ENCODE measurements at places on chromosomes 1 and 21.

- no peak for DNase-seq
Measured at GRCh38 chr1:21705303-21705980, 36.3 kb upstream of the RAP1GAP start.

DNA sequence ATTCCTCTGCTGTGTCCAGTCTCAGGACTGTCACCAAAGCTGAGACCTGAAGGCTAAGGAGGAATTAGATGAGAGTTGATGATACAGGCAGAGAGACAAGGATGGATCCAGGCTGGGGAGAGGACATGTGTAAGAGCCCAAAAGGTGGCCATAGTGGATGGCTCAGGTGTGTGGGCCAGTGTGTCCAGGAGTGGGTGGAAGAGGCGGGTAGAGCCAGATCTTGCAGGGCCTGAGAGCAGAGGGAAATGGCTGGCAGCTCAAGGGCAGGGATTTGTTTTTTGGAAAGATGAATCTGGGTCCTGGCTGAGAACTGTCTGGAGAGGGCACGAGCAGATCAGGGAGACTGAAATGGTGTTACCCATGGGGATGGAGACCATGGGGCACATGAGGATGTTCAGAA, 38.1 kb downstream of the AZIN2 start:
- DNase-seq: no peak

- DNase-seq: no peak
Measured at GRCh38 chr1:30880678-30881318, 27.8 kb downstream of the SDC3 start.

DNA sequence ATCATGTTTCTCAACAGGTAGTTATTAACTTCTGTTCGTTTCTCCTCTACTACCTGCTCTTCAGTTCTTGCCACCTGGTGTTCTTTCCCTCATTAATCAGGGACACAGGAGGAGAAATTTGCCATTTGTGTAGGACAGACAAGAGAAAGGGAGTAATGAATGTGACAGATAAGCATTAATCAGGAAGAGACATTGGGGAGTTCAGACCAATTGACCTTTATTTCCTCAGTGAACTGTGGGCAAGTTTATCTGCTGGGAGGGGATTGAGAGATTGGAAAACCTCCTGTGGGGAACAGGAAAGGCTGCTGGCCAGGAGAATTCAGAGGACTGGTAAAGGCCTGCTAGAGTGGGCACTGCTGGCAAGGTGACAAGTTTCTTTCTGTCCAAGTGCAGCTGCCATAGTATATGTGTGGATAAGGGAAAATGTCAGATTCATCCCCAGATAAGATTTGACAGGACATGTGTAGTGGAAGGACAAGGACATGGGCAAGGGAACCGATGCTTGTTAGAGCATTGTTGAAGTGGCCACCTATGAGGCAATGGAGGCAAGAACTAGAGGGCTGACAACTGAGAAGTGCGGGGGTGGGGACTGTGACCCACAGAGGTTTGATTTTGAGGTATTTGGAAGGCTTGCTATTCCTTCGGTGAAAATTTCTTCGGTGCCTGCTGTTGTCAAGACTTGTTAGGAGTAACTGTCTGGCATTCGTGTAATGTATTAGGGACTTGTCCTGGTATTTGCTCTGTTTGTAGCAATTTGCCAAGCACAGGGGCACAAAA, 12.6 kb downstream of the SZT2 start:
- no peak for DNase-seq

DNA sequence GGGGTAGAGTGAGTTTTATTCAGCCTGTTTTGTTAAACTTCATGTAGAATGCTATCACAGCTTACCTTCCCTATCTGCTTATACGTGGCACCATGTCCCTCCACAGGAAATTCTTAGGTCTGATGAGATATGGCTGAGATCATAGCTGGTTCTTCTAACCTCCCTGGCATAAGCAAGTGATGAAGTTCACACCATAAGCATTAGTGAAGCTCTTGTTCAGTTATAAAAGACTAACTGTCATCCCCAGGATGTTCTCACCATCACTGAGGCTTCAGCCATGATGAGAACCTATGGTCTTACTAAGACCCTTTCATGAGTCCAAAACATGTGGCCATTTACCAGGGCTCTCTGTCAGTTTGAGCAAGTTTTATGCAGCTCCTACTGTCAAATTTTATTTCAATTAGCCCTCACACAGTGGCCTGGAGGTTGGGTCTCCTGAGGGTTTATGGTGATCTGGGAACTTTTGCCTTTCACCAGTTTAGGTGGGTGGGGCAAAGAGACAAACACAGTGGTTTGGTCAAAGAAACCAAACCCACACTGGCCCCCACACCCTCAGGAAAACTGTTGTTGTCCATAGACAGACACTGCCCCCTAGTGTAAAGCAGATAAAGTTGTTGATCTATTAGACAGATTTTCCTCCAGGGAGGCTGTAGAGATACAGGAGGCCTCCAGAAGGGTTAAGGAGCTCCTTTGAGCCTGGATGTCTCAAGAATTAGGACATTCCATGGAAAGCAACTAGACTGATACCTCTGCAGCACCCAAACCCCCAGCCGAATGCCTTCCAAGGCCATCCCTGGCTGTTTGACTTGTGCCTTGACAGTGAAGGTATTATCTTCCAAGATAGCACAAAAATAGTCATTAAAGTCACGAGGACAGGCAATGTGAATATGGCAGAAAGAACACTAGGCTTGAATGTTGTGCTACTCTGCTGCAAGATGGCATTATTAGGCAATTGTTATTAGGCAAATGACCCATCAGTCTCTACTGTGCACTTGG, 5.0 kb downstream of the SLC22A15 start:
- DNase-seq: no peak

- DNase-seq: no peak
Measured at GRCh38 chr1:204077979-204078696, 5.2 kb downstream of the SOX13 start.

GRCh38 chr1:32681509-32681908, 21.1 kb downstream of the SYNC start:
- DNase-seq: no peak

DNA sequence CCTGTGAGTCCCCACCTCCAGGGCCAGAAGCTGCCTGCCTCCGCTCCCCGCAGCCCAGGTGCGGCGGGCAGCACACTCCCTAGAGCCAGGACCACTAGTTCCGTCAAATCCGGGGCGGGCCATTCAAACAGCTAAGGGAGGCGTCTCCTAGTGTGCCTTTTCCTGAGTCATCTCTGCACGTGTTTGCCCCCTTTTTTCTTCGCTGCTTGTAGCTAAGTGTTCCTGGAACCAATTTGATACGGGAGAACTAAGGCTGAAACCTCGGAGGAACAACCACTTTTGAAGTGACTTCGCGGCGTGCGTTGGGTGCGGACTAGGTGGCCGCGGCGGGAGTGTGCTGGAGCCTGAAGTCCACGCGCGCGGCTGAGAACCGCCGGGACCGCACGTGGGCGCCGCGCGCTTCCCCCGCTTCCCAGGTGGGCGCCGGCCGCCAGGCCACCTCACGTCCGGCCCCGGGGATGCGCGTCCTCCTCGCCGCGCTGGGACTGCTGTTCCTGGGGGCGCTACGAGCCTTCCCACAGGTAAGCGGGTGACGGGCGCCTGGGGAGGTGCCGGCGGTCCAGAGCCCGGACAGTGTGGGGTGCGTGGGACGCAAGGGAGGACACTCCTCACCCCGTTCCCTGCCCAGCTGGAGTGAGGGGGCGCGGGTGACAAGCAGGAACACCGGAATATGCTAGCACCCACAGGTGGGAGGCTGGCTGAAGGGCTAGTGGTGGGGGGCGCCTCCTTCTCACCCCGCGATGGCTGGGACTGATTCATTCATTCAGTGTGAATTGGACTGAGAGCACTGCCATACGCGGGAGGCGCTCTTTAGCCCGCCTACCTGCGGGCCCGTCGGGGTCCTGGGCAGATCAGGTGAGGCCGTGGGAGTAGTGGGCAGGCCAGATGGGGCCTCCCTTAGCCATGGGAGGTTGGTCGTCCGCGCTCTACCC, at the start of gene TNFRSF8:
Gene TNFRSF8 (plus strand): TSS at position 163 of the 932 bp plus-strand sequence. CDS start 296 bp downstream, at position 459.
- peak; percentile 42 for DNase-seq

DNA sequence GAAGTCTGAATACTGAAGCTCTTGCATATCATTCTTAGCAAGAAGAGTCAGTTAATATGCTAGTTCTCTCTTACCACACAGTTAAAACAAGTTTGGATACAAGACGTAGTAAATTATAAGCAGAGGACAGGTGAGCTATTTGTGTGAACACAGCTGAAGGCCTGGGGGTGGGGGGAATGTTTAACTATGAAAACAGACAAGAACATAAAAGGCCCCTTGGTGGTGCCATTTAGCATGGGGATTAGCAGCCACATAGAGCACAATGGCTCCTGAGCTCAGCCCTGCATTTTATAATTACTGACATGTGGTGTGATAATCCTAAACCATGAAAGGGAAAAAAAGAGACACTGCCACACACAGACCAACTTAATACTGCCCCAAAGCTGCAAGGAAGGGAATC, 94.8 kb downstream of the TGFBR3 start:
- DNase-seq: no peak

DNA sequence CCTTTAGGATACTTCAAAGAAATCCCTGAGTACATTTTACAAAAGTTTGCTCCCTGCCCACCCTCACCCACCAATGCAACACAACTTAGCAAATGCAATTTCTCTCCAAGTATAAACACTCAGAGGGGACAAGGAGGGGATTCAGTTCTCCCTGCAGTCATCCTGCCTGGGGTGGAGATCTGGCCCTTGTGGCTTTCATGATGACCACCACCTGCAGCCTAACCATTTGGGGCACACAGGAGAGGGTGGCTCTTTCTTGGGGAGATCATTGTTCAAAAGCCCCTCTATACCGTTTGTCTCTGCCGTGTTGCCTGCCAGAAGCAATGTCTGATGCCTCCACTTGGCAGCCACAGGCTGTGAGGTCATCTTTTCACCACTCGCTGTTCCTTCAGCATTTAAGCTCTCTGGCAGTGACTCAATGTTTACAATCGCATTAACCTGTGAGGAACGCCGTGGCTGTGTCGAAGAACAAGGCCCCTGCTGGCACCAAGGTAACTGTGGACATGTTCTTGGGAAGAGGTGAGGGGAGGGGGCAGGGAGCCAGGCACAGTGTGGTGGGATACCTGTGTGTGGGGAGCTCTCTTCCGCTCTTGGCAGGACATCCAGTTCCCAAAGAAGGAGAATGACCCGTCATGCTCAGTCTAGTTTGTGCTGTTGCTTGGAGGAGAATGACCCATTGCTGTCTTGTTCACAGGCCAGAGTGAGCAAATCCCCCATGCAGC, 103.9 kb upstream of the DUSP10 start:
- DNase-seq: no peak

GRCh38 chr1:177246710-177247580, 76.2 kb downstream of the BRINP2 start:
- no peak for DNase-seq

DNA sequence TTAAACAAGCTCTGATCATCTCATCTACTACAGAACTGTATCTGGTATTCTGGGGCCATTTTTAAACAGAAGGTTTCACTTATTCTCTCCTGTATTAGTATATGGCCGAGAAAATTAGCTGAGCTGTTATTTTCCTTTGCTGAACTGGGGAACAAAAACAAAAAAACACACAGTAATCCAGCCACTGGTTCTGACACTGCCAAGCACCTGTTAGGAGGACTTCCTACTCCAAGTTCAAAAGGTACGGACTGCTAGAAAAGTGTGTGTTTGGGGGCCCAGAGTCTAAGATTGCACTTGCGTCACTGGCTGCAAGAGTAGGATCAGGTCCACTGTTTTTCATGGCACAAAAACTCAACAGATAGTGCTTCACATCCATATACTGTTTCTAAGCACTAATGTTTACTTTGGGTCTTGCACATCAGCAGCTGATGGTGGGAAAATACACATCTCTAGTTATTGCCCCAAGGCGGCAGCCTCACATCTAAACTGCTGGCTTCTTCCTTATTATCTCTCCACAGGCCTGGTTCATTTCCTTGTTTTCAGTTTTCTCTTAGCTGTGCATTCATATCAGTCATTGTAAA, 226.1 kb downstream of the FGGY start:
- DNase-seq: no peak

DNA sequence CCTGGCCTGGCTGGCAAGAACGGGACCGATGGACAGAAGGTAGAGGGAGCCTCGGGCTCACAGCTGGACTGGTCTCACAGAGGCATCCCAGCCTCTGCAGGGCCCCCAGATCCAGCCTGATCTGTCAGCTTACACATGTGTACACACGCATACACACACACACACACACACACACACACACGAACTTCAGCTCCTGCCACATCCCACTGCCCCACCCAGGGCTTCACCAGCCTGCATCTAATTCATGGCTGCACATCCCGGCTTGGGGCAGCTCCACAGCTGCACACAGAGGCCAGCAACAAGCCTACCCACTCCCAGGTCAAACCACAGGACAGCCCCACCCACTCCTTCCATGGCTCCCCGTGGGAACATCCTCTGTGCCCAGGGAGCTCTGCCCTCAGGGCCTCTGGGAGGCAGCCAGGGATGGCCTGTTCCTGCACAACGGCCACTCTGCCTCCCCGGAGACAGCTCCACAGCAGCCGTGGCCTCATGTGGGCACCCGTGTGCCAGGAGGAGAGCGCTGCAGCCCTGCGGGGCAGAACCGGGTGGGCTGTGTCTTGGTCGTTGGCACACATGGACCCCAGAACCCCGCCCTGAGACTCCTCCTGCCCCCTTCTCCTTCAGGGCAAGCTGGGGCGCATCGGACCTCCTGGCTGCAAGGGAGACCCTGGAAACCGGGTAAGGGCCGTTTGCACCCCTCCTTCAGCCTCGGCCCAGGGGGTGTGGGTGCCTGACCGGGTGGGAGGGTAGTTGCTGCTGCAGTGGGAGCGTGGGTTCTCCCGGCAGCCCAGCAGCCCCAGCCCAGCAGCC, 19.1 kb downstream of the COL6A2 start:
- DNase-seq: no peak

DNA sequence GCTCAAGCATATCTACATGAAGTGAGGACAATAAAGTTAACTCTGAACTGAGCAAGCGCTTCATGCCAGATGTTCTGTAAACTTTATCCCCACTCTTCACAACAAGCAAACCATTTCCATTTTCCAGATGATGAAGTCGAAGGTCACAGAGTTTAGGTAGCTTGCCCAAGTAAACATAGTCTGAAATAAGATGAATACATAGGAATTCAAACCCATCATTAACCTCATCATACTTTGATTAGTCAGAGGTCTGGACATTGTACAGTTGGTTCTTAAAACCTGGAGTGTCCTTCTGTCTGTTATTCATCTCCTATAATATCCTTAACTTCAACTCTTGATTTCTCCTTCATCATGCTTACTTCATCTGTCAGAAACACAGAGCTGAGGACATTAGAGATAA, 180.3 kb upstream of the C8B start:
- DNase-seq: no peak

- no peak for DNase-seq
Measured at GRCh38 chr1:226217273-226217672, 6.2 kb upstream of the MIXL1 start.

- no peak for DNase-seq
Measured at GRCh38 chr1:203534012-203534411, 40.1 kb downstream of the OPTC start.

- DNase-seq: no peak
Measured at GRCh38 chr21:35428001-35428320, 378.9 kb upstream of the RUNX1 start.

- no peak for DNase-seq
Measured at GRCh38 chr1:210944252-210944651, 189.7 kb downstream of the KCNH1 start.
